IPS DF 6.9 (cell line): ENCODE measurements at places on chromosomes 3 and 15.

DNA sequence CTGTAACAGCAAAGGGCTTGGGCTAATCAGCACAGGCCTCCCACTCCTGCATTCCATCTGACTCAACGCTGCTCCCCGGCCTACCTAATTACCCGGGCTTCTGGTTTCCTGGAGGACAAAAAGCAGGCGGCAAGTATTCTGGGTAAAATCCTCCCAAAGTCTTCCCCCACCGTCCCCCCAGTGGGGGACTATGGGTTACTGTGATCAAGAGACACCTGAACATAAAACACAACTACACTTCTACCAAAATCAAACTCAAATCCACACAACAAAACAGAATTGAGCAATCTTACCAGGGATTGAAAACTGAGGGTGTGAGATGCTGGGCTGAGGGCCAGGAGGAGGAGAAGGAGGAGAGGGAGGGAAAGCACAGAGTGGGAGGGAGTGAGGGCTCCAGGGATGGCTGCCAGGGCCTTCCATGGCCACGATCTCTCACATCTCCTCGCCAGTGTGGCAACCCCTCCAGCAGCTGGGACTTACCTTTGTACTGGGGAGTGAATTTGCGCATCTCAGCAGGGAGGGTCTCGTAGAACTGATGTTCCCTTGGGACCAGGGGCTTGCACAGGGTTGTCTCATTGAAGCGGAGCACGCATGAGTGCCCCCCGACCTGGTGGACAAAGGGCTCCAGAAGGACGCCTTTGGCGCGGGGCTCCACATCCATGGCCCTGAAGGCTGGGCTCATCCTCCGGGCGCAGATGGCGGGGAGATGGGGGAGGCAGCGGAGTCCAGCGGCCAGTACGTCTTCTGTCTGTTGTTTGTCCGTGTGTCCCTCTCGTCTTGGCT, 9.1 kb upstream of the NCKIPSD start:
- no peak for DNase-seq

DNA sequence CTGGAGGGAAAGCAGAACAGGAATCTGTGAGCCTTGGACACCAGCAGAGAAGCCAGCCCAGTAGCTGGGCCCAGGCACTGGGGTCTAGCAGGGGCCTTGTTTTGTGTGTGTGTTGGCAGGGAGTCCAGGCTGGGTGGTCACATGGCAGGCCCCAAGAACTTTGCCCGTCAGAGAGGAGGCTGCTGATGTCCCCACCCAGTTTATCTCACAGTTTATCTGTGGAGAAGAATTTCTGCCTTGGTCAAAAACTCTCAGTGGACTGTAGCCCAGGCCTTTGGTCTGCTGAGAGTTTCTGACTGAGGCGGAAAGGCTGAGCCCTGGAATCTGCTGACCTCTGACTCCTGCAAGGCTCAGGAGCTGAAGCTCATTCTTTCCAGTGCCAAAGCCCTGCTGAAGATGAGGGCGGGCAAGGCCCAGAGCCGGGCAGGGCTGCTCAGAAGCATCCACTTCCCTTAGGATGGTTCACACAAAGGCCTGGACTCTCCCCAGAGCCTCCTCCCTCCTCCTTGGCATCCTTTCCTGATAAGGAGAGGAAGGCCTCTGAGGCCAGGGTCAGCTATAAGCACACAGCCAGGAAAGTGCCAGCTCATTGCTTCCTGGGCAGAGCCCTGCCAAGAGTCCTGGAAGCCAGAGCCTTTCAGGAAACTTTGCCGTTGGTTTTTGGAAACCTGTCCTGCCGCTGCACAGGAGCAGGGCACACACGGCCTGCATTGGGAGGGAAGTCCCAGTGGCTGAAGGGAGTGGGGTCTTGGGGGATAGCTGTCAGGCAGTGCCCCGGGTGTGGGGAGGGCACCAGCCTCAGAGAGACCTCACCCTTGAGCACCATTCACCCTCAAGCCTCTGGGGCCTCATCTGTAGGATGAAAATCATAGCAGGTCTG, 37.2 kb upstream of the SLCO2A1 start:
- no peak for DNase-seq

GRCh38 chr3:46662771-46663551, 30.5 kb downstream of the ALS2CL start:
- no peak for DNase-seq

DNA sequence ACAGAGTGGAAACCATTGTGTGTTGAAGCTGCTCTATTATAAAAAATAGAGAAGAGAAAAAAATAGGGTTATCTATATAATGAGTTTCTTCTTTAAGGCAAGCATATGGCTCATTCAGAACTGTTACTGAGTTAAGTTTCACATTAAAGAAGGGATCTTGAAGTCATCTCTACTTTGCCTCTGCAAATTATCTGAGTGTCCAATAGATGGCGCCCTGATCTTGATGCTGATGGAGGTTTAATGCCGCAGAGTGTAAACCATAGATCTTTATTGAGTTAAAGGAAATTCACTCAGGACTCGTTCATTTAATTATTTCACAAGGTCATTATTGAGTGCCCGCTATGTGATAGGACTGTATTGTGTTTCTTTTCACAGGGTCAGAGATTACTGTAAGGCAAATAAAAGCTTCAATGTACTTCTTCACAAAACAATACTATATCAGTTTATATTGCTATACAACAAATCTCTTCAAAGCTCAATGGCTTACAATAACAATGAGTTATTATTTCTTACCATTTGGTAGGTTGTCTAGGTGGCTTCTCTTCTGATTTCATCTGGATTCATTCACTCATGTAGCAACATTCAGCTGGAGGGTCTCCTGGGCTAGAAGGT, 171.4 kb downstream of the NSUN3 start:
- DNase-seq, result no peak

DNA sequence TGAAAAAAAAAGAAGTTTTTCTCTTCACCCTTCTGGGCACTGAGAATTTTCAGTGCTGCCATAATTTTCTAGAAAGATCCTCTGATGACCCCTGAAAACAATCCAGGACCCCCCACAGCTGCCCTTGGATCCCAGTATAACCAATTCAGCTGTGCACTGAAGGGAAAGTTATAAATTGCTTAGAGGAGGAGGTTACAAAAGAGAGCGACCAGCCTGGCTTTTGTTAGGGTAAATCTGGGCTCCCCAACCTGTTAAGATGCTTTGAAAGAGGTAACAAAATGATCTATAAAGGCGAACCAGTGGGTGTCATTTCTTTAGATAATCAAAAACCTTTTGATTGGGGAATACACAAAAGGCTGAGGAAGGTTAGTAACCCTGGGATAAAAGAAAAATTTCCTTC, 407.9 kb upstream of the ATP11B start:
- DNase-seq, result no peak

DNA sequence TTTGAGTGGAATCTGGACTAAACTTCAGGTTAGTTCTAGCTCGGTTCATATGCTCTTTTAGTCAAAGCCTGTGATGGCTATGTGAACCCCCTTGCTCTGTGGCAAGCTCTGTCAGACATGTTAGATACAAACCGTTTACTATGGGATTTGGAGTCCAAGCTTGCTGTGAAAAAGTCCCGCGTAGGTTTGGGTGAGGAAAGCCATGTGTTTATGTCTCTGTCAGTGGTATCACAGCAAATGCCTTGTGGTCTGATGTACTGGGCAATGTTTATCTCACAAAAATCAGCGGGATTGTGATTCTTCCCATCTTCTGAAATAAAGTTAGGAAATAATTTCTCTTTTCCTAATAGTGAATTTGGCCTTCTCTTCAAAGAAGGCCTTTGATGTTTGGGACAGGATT, 5.0 kb downstream of the BOC start:
- DNase-seq, result no peak

GRCh38 chr3:111801693-111802092, 57.4 kb upstream of the PHLDB2 start:
- no peak for DNase-seq

- no peak for DNase-seq
Observed at GRCh38 chr15:66880380-66881155, 178.5 kb downstream of the SMAD6 start.

- DNase-seq, result no peak
Observed at GRCh38 chr15:40974879-40975278, 21.6 kb downstream of the CHAC1 start.

- DNase-seq, result no peak
Observed at GRCh38 chr3:122246199-122246598, 62.7 kb downstream of the CASR start.

- DNase-seq, result no peak
Observed at GRCh38 chr3:122299215-122299614, 25.8 kb upstream of the CSTA start.

DNA sequence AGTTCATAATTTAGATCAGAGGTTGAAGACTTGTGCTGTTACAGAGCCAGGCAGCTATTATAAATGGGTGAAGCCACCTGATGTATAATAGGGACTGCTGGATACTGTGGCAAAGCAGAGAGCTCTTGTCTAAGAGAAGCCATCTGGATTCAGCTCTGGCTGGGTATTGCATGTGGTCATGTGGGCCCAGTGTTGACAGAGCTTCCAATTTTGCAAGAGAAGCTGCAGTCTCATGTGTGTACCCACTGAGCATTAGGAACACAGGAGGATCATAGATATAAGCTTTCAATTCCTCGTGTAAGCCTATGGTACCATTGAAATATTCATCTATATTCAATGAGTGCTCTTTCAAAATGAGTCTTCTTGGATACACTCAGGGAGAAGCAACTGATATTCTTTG, 303.9 kb upstream of the SLCO3A1 start:
- DNase-seq, result no peak

GRCh38 chr3:50660386-50660785, 14.3 kb upstream of the DOCK3 start:
- no peak for DNase-seq

DNA sequence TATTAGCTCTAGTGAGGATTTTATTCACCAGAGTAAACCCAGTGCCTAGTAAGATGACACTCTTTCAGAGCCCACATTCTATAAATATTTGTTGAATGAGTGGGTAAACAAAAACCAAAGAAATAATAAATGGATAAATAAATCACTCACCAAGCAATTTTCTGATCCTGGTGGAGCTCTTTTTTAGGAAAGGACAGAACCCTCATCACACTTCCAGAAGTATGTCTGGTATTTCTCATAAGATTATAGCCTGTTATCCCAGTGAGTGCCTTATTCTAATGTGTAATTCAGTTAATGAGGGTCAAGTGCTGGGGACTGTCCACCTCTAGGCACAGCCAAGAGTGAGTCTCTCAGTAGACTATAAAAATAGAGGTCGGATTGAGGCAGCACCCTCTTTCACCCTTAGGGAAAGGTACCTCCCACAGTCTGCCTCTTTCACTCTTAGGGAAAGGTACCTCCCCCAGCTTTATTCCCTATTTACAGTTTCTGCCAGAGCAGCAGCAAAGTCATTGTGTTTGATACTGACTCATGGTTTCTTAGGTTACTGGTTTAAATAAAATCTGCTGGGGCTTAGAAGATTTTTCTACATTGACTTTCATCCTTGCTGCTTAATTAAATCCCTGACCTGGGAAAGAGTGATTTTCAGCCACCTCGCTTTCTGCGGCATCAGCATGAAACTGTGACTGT, 145.0 kb downstream of the STAC start:
- no peak for DNase-seq

GRCh38 chr15:23472678-23473077, 25.6 kb upstream of the GOLGA6L2 start:
- DNase-seq, result no peak

GRCh38 chr15:56327721-56328502, 37.3 kb upstream of the TEX9 start:
- no peak for DNase-seq

DNA sequence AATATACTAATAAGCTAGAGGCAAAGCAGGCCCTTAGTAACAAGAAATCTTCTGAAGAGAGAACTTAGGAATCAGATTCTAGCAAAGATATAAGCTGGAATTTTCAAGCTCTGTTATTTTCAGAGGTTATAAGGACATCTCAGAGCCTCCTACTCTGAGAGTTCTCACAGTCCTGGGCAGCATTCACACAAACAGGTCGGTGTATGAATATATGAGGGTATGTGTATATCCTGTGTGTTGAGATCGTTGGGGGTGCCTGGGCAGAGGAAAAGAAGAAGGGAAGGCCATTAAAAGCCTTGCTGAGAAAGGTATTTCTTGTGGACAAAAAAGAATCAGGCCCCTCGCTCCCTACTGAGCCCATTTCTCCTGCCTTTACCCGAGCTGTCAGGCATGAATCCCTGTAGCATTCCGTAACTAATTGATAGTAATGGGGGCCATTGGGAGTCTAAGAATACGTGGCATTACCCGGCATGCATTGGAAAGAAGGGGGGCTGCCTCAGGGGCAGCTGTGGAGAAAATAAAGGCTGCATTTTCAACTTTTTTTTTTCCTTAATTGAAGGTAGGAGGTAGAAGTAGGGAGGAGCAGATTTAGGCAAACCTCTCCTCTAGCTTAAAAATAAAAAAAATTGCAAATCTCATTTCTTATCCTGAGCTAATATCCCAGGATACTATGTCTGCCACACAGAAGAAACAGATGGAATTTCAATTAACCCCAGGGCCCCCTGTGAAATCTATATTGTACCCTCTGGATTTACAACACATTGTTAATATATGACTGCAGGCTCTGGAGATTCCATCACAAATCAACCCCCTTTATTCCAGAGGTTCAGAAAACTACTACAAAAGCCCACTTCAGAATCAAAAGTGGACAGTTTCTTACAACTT, 103.8 kb downstream of the GTPBP8 start:
- DNase-seq, result no peak

- DNase-seq, result no peak
Observed at GRCh38 chr3:98555025-98555379, 23.2 kb downstream of the GPR15 start.

DNA sequence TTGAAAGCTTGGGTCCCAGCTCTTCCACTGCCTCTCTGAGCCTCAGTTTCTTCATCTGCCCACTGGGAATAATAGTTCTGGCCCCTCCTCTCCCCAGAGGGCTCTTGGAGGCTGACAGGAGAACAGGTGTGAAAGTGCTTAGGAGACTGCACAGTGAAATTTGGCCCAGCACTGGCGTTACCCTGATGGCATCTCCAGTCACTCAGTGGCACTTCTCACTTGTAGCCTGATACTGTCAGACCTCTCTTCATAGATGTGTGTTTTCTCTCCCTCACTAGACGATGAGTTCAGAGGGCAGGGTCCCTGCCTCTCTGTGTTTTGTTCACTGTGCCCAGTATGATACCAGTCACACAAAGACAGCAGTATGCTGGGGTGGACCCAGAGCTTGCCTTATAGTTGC, 22.2 kb upstream of the IGDCC3 start:
- DNase-seq, result no peak

DNA sequence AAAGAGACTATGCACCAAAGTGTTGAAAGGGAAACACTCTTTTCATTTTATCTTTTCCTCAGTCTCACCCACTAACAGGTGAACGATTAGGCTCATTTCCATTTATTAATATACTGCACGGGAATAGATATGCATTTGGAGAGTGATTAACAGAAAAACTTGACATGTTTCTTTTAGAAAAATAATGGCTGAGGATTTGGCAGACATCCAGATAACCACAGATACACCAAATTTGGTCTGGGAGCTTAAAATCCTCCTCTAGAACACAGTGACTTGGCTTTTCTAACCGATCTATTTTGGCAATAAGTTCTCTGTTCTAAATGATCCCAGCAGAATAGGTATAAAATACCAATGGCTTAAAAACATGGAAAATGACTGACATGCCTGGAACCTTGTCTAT, 459.3 kb upstream of the SGO1 start:
- DNase-seq, result no peak

GRCh38 chr3:115986555-115987207, 363.4 kb downstream of the GAP43 start:
- DNase-seq, result peak; percentile 25
